Activated CD4-positive, alpha-beta T cell treated with anti-CD3 and anti-CD28 coated beads, Interleukin-2, Interleukin-4, amounts not matched to agents 100 ng/mL and 50 ng/mL, durations not matched to agents 16 hours and 8 hours (primary cell): ENCODE measurements at places on chromosomes 1 and 21.

- no peak for DNase-seq
Observed at GRCh38 chr1:161725908-161726472, 4.6 kb downstream of the FCRLB start.

DNA sequence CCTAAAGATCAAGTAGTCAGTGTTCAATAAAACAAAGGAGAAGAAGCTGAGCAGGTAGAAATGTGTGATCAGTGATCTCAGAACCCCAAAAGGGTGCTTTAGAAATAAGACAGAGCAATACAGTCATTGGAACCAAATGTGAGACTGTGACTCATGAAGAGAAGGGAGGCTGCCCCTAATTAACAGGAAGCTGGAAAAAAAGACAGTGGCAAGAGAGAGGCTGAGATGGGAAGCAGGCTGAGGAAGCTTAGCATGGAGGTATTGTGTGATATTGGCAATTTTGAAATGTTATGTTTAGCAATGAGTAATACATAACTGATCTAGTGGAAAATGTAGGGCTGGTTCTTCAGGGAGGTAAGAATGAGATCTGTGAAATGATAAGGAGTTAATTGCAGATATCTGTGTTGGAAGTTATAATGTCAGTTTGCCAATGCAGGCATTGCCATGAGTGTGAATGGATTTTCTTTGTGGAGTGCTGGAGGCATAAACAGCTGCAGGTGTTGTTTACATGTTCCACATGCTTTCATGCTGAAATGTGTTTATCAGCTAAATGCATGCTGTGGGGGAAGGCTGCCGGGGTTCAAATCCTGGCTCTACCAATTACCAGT, 90.6 kb upstream of the CACNA1E start:
- no peak for DNase-seq

- no peak for DNase-seq
Observed at GRCh38 chr1:174049514-174049913, 27.4 kb upstream of the RC3H1 start.

GRCh38 chr1:161222175-161223019, 1.0 kb downstream of the APOA2 start:
- no peak for DNase-seq

DNA sequence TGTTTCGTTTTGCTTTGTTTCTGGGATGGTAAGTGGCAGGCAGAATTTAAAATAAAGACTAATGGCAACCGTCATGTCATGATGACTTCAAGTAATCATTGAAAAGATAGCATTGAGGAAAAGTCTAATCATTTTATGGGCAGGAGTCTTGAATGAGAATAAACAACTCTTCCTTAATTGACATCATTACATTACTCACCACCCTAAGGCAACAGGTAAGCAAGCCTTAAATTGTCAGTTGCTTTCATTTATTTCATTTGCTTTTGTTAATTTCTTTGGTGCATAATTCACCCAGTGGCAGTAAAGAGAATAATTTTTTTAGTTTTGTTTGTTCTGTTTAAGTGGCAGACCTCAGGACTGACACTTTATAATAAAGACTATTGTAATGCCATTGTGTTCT, 669.0 kb downstream of the RWDD3 start:
- no peak for DNase-seq
